ENCODE measurements at places on chromosomes 16 and 17. TPM values are rescaled to one million over a fixed set of nuclear protein-coding genes. Genes with fewer than 3 reads are reported as not detected.

NACA2 gene
- total RNA-seq, result not detected

PPP1R27 gene
- not detected for total RNA-seq

DNA sequence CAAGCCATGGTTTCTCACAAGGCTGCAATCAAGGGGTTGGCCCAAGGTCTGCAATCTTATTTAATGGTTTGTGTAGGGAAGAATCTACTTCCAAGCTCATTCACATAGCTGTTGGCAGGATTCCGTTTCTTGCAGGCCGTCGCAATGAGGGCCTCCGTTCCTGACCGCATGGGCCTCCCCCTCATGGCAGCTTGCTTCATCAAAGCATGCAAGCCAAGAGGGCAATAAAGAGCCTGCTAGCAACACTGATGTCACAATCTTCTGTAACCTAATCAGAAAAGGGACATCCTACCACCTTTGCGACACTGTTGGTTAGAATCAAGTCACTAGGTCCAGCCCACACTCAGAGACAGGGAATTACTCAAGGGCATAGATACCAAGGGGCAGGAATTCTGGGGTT lies 95.5 kb downstream of the CCT6B start:
- DNase-seq, result no peak

DNA sequence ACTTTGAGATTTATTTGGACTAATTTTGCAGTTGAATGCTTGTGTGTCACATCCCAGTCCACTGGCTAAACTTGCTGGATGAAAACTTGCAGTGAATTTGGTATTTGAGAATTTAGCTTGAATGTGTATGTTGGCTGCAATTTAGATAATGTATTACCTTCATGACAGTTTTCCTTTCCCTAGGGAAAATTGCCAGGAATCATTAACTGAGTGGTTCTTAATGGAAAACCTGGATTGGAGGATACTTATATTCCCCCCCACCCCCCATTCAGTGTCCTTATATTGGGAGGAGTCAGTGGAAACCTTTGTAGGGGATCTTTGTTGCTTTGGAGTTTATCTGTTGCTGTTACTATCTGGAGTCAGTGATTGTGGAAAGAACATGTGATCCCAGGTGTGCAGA lies 67.6 kb downstream of the KPNA2 start:
- DNase-seq, result no peak

DNA sequence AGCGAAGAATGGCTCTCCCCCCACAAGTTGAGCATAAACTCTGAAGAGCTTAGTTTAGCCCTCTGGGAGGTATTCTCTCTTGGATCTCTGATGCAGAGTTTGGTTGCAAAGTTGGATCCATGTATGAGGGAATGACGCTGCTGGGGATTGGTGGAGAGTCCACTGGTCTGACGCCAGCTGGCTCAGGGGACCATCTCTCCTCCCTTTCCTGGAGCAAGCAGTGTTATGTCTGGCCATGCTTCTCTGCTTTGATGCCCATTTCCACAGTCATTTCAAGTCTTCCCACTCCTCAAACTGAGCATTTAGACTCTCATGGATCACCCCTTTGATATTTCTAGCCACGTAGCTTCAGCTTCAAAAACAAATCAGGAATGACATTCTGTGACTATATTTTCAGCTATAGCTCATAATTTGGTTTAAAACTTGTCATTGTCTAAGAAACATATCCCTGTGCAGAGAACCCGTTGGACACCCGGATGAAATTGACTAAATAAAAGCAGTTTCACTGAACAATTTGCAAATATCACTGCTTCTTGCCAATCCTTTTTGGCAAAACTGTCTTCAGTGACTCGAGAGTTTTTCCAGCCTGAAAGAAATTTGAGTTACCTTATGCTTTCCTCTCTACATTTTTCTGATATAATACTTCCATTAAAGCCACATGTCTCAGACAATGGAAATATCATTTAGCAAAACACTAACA lies 193.4 kb upstream of the CDH11 start:
- DNase-seq, result no peak

DNA sequence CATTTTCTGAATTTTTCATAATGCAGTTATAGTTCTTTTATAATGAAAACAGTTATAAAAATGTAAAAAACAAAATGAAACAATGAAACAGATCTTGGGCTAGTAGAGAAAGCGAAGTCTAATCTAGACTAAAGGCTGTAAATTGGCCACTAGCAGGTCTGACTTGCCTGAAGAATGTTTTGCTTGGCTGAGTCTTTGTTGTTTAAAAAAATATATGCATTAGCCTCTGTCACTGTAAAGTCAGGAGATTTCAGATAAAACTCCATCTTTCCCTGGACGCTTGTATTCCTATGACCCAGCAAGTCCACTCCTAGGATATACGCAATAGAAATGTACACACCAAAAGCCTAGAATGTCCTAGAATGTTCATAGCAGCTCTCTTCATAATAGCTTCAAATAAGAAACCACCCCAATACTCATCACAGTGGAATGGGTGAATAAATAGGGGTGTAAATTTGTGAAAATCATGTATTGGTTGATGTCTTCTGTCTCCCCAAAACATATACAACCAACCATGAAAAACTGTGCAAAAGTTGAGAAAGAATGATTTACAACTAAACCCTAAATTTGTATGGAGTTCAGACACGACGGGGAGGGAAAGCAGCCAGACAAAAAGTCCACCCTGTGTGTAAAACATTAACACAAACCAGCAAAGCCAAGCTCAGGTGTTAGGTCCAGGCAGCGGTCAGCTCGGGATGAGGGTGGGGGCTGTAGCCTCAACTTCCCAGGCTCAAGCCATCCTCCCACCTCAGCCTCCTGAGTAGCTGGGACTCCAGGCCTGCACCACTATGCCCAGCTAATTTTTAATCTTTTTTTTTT lies 37.7 kb upstream of the MEAK7 start:
- DNase-seq, result no peak

- DNase-seq, result no peak
Observed at GRCh38 chr17:31093866-31094599, 744 bp upstream of the NF1 start.

DNA sequence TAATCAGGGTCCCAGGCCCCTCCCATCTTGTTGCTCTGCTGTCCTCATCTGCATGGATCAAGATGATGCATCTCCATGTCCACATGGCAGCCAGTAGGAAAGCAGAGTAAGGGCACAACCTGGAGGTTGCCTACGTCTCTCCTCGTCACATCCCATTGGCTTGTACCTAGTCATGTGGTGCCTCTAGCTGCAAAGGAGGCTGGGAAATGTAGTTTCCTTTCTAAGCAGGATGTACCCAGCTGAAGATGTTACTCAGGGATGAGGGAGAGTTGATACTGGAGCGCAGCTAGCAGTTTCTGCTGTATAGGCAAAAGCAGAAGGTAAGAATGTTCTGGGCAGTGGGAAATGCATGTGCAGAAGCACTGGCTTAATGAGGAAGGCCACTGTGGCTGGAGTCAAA lies 20.8 kb downstream of the ABCC1 start:
- no peak for DNase-seq
